ENCODE measurements at places on chromosomes 7 and 10.
A peak's percentile ranks its signal among the peaks of the same experiment; 100 is the strongest.

GRCh38 chr7:1073142-1073977, 14.6 kb upstream of the GPER1 start:
- DNase-seq, result no peak

- no peak for DNase-seq
Measured at GRCh38 chr7:81514546-81514945, 255.3 kb downstream of the HGF start.

- no peak for DNase-seq
Measured at GRCh38 chr7:15685358-15686294, 857 bp downstream of the MEOX2 start.

DNA sequence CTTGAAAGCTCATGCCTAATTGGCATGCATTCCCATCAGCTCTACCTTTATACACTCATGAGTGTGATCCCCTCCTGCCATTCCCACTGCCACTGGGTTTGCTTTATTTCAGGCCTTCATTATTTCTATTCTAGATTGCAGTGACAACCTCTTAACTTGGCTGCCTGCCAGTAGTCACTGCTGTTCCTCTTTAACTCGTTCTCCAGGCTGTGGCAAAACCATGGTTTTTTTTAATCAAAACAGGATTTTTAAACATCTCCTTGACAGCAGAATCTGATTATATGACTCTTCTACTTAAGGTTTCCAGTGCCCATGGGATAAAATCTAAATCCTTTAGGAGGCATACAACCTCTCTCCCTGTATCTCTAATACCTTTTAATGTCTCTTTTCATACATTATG, 223.7 kb upstream of the PCDH15 start:
- peak; percentile 83 for DNase-seq

DNA sequence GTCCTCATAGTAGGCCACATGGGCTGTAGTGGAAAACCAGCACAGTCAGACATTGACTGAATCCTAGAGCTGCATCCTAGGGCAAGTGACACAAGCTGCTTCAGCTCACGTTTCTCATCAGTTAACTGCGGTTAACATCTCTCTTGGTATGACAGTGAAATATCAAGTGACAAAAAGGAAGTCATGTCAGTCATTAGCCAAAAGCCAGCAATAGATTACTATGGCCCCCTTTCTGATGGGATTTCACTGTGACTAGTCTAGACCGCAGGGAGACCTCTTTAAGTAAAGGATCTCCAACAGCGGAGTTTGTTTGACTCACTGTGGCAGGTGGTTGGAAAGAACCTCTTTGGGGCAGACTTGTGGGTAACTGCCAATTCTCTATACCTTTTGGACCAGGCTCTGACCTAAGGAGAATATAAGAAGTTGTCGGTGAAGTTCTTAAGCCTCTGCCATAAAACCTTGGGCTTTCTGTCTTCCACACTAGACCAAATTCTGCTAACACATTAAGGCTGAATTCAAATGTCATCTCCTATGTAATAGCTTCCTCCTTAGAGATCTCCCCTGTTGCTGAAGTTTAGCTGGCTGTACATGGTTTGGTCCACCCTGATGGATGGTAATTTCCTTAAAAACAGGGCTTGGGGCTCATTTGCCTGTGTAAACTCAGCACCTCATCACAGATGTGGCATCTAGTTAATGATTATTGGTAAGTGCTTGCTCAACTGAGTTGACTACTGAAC, 115.3 kb downstream of the SGMS1 start:
- DNase-seq, result no peak

GRCh38 chr10:132500781-132501415, 36.7 kb upstream of the INPP5A start:
- no peak for DNase-seq

- DNase-seq, result no peak
Measured at GRCh38 chr10:110404825-110405224, 92.9 kb upstream of the DUSP5 start.

GRCh38 chr10:87546971-87547413, 42.3 kb downstream of the MINPP1 start:
- DNase-seq, result no peak

DNA sequence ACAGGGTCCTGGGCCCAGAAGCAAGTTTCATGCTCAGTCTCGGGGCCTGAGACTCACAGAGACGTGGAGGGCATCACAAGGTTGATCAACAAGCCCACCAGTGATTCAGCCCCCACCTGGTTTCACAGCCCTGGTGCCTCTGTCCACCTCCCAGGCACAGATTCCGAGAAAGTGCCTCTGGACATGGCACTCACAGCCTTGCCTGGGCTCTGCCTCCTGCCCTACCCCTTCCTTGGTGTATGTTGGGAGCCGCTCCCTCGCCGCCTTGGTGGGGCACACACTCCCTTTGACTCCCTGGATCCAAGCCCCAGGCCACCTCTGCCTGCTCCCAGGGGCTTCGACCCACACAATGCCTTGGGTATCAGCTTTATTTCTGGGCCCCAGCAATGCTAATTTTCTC, 200.8 kb upstream of the PPP2R2D start:
- no peak for DNase-seq

- DNase-seq, result no peak
Measured at GRCh38 chr7:118218413-118219156, 5.9 kb upstream of the ANKRD7 start.

DNA sequence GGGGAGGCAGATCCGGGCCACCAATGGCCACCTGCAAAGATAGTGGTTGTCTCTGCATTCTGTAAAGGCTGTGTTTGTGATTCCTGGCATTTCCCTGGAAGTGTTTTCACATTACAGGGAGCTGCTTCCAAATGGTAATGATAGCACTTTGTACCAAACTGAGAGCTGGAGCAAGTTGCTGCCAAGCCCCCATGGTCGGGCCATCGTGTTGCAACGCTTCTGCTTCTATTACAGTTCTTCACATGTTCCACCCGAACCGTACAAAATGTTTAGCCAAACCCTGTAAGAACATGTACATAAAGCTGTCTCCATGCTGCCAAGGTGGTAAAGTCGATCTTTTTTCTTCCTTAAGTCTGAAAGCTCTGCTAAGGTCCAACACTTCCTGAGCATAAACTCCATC, 397.7 kb upstream of the NFE2L3 start:
- DNase-seq, result no peak

GRCh38 chr7:67343114-67343513, 346.5 kb downstream of the TYW1 start:
- DNase-seq, result no peak

- no peak for DNase-seq
Measured at GRCh38 chr7:30196408-30196807, 61.6 kb downstream of the MTURN start.

GRCh38 chr10:70233939-70234300, 691 bp upstream of the PPA1 start:
- DNase-seq, result no peak

DNA sequence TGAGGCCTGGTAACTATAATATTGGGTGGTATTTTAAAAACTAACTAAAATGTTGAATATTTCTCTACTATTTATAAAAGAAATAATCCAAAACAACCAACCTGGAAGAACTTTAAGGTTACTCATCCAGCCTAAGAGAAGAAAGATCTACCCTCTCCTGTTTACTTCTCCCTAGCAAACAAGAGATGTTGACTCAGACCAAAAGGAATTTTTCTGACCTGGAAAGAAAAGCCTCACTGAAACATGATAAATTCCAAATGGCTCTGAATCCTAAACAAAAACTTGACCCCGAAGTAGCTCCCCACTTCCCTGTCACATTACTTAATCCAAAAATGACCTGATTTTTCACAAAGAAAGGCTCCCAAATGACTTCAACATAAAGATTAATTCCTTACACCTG, 101.2 kb downstream of the PARD3 start:
- no peak for DNase-seq

DNA sequence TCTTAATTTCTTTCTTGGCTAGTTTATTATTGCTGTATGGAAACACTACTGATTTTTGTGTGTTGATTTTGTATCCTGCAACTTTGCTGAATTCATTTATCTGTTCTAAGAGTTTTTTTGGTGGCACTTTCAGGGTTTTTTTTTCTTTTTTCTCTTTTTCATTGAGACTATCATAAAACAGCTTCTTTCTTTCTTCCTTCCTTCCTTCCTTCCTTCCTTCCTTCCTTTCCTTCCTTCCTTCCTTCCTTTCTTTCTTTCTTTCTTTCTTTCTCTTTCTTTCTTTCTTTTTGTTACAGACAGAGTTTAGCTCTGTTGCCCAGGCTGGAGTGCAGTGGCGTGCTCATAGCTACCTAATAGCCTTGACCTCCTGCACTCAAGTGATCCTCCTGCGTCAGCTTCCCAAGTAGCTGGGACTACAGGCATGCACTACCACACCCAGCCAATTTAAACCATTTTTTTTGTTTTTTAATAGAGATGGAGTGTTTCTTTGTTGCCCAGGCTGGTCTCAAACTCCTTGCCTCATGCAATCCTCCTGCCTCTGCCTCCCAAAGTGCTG, 72.3 kb downstream of the ZNF503 start:
- no peak for DNase-seq

DNA sequence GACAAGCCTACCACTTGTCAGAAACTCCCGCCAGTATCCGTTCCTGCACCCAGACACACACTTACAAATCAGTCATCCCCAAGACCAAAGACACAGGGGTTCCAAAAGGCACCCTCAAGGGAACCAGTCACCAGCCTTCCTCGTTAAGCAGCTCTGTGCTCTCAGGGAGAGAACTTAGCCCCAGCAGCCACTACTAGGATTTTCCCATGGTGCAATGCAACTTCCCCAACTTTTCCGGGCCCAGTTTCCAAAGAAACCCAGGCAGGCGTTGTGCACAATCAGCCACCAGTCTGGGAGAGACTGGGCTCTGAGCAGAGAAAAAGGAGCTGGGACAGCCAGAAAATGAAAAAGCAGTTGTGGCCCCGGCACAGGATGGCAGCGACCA, 1.2 kb downstream of the DLG5 start:
- peak; percentile 46 for DNase-seq

DNA sequence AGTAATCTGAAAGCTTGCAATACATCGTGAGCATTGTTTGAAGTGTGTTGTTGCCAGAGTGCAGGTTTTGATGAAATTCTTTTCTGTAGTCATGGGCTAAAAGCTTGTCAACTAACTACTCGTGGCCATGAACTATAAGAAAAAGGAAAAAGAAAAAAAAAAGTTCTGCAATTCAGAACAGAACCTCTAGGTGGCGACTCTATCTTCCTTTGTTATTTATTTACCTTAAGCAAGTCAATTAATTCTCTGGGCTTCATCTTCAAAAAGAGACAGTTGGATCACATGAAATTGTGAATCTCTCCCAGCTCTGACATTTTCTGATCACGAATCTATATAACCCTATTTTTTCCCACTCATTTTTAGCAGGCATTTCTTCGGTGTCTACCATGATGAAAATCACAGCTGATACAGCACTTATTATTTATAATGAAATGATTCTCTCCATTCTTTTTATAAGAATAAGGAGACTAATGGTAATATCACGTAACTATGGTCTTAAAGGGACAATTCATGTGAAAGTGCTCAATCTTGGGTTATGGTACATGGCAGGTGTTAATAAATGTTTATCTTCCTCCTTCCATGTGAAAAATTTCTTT, 18.8 kb downstream of the TMEM196 start:
- DNase-seq, result peak; percentile 30

DNA sequence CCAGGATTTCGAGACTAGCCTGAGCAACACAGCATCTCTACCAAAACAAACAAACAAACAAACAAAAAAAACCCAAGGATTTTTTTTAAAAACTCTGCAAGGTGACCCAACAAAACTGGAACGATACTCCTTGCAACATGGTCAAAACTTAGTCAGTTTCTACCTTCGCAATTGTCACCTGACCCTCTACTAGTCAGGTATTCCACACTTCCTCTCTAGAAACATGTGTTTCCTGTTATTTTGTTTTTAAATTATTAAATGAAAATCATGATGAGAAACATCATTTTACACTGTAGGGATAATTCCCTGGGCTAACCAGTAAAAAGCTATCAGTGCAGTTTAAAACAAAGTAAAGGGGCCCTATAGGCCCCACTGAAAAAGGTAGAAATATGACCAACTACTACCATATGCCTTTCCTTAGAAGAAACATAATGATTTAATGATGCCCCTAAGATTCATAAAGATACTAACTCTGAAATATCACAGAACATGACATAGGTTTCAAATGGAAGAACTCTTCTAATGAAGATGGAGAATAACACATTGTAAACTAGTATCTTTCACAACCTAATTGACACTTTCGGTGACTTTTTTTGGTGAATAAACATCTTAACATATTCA, 8.7 kb downstream of the BRAF start:
- no peak for DNase-seq

DNA sequence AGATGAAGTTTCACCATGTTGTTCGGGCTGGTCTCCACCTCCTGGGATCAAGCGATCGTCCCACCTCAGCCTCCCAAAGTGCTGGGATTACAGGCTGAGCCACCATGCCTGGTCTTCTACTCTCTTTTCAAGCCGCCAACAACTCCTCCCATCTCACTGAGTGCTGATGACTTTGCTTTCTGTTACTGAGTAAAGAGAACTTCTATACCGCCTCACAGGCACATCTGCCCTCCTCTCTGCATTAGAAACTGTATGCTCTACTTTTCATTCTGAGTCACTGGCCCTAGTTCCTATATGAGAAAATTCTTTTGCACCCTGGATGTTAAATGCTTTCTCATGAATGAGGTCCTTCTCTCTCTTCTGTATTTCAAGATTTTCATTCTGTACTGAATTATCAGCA, 2.2 kb upstream of the ZNF239 start:
- no peak for DNase-seq

GRCh38 chr7:120218712-120219111, 54.3 kb upstream of the KCND2 start:
- no peak for DNase-seq

GRCh38 chr7:147878912-147879661, 711.5 kb upstream of the C7orf33 start:
- DNase-seq, result no peak

- no peak for DNase-seq
Measured at GRCh38 chr7:25940086-25940906, 211.7 kb upstream of the NFE2L3 start.

DNA sequence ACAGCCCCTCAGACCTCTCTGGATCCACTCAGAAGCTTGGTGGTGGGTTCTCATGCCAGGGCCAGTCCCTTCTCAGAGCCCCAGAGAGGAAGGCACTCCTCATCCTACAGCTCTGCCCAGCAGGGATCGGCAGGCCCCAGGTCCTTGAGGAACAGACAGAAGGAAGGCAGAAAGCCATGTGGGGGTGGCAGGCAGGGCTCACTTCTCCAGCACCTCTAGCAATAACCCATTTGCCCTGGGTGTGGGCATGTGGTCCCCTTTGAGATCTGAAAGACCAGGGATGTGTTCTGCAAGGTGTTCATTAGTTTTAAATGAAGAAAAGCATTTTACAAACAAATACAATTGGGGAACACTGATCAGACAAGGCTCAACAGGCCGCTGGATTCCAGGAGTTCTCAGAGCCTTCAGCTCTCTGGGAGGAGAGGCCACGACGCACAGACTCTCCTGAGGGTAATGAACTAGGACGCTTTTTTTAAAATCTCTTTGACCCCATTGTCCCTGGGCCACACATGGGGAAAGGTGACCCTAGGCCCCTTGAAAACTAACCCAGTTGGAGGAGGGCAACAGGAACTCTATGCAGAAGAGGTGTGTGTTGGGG, 40.6 kb downstream of the LDB3 start:
- no peak for DNase-seq

GRCh38 chr7:151178236-151178635, 8.8 kb downstream of the ASB10 start:
- no peak for DNase-seq

- no peak for DNase-seq
Measured at GRCh38 chr7:92313055-92313454, 67.3 kb downstream of the ANKIB1 start.
